ENCODE measurements at places on chromosomes 16 and 17. TPM values are rescaled to one million over a fixed set of nuclear protein-coding genes. Genes with fewer than 3 reads are reported as not detected.

DNA sequence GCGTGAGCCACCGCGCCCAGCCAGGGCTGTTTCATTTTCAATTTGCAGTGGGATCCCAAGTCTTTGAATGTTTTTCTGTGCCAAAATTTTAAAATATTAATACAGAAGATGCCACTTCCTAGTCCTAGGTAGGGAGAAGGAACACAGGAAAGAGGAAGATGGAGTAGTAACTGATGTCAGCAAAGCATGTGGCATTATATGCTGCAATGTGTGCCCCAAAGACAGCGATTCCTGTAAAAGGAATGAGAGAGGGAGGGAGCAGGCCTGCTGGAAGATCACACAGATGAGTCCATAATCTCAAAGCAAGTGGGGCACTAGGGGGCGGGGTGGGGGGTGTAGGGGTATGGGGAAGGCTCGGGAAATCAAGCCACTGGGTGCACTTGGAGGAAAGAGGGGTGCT is 23.4 kb upstream of the SSTR2 start:
- no peak for DNase-seq

- DNase-seq: no peak
These were observed 32.6 kb downstream of the RHOT1 start for GRCh38 chr17:32174889-32175288.

- peak; percentile 86 for DNase-seq
These were observed 18.4 kb downstream of the GJD3 start for GRCh38 chr17:40345994-40346764.

- no peak for DNase-seq
These were observed 8.8 kb upstream of the MPRIP start for GRCh38 chr17:17033466-17033865.

DNA sequence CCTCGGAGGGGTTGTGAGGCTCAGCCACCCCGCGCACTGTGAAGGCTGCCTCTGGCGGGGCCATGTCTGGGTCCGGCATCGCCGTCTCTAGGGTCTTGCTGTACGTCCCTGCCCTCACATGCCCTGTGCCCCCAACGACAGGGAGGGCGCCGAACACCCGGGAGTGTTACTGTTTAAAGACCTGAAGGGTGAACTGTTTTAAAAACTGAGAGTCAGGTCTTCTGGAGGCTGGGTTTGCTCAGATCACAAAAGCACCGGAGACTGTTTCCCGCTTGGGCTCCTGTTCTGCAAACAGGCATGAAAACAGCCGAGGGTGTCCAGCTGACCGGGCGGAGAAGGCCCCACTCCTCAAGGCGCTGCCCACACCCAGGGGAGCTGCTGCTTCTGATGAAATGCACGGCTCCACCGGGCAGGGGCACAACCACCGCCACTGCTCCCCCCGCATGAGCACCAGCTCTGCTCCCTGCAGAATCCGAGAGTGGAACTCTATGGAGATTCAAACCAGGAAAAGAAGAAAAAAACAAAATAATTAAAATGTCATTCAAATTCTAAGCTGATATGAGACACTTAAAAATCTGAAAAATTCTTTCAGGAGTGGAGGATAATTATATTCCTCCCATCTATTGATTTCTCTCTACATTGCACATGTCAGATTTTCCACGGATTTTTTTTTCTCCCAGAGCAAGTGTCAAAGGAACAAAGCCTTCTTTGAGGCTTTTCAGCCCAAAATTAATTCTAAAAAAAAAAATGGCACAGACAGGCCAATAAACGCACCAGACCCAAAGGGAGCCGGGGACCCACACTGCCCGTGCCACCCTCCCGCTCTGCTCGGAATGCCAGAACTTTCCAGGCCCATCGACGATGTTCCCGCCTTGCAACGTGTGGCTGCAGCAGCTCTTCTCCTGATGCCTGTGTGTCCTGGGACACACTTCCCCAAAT is 74.3 kb downstream of the LMF1 start:
- no peak for DNase-seq

GRCh38 chr17:79042421-79043190 is 18.6 kb downstream of the C1QTNF1 start:
- DNase-seq: peak; percentile 35

- DNase-seq: peak; percentile 32
These were observed 100.7 kb upstream of the AXIN2 start for GRCh38 chr17:65662196-65662595.

GRCh38 chr16:10868104-10868595 is 8.9 kb upstream of the CIITA start:
- DNase-seq: no peak

- DNase-seq: no peak
These were observed 2.9 kb upstream of the RNF213 start for GRCh38 chr17:80257716-80258213.

DNA sequence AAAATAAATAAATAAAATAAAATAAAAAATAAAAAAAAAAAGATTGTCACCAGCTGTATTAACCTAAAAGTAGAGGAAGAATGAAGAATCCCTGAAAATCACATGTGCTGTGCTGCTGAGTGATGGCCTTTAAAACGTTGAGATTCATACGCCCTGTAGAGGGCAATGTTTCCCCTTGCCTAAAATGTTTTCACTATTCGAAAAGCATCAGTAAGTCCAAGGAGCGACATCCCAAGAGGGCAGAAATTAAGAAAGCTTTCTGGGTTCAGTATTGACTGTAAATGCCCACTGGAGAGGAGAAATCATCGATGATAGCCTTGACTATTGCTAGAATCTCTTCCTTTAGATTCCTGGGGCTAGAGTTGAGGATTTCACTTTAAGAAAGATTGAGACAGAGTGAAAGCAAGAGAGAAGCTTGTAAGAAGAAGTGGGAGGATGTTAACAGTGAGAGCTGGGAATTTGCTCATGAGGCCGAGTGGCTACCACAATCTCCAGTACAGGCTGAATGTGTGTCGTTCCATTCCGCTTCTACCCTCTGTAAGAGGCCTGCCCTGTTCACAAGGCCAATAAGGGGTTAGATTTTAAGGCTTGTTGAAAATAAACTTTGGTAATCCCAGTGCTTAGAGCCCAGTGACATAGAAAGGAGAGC is 170.8 kb upstream of the FAM20A start:
- DNase-seq: peak; percentile 68

DNA sequence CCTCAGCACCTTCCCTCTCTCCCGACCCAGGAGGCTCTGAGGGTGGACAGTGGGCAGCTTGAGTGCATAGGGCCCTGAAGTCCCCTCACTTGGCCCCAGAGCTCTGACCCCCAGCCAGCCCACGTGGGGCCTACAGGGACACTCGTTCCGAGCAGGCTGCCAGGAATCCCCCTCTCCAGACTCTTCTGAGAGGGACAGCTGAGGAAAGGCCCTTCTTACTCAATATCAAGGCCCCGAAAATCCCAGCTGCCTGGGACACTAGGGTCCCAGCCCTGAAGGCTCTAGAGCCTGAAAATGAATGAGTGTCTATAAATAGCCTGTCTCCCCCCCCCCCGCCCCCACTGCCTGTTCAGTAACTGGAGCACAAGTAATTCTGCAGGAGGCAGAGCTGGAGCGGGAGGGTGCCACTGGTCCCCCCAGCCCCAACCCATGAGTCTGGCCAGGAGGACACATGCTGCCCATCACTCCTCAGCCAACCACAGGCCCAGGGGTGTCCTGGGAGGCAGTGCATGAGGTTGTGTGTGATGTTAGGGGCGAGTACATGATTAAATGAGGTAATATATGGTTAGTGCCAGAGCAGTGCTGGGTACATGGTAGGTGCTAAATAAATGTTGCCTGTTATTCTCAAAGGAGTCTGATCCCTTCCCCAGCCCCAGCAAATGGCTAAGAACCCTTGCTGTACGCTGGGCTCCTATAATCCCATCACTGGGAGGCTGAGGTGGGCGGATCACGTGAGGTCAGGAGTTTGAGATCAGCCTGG is 11.6 kb downstream of the ADAM11 start:
- no peak for DNase-seq

DNA sequence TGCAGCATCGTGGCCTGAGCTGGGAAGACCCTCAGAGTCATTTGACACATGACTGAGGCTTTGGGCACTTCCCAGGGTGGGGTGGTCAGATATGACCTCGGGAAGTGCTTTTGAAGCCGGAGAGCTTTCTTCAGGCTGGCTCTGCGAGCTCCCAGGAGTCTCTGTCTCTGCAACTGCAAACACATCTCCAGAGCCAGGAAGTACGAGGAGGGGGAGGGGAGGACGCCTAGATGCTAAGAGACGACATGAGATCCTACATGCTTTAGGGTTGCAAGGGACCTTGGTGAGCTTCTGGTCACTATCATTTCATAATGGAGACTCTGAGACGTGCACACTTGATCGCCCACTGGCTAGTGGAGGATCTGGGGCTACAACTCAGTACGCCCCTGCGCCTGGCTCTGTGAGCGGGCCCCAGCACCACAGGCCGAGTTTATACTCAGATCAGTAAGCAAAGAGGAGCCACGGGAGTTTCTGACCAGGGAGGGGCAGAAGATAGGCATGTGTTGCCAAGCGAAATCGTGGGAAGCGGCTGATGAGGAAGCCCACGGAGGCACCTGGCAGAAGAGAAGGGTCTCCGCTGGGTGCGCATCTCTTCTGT is 527 bp upstream of the MGAT5B start:
- no peak for DNase-seq

DNA sequence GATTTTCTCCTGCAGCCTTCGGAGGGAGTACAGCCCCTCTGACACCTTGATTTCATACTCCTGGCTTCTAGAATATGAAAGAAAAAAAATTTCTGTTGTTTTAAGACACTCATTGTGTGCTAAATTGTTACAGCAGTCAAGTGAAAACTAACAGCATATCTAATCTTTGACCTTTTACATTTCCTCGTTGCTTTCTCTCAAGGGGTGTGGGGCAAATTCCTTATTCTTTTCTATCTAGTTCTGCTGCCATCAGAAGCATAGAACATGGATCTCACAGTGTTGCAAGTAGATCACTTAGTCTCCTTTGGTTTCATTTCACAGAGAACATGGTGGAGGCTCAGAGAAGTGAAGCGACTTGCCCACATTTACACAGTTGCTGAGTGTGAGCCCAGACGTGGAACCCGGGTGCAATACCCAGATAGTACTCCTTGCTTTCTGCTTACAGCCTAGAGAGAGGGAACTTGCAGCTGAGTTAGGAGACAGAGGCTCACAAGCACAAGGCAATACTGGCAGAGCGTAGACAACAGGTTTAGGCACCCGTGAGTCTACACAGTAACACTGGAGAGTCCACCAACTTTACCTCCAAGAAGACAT is 28.7 kb upstream of the MMD start:
- DNase-seq: no peak

GRCh38 chr17:51398128-51398525 is 137.8 kb downstream of the UTP18 start:
- no peak for DNase-seq

- no peak for DNase-seq
These were observed 4.9 kb downstream of the FOXC2 start for GRCh38 chr16:86571530-86571915.

DNA sequence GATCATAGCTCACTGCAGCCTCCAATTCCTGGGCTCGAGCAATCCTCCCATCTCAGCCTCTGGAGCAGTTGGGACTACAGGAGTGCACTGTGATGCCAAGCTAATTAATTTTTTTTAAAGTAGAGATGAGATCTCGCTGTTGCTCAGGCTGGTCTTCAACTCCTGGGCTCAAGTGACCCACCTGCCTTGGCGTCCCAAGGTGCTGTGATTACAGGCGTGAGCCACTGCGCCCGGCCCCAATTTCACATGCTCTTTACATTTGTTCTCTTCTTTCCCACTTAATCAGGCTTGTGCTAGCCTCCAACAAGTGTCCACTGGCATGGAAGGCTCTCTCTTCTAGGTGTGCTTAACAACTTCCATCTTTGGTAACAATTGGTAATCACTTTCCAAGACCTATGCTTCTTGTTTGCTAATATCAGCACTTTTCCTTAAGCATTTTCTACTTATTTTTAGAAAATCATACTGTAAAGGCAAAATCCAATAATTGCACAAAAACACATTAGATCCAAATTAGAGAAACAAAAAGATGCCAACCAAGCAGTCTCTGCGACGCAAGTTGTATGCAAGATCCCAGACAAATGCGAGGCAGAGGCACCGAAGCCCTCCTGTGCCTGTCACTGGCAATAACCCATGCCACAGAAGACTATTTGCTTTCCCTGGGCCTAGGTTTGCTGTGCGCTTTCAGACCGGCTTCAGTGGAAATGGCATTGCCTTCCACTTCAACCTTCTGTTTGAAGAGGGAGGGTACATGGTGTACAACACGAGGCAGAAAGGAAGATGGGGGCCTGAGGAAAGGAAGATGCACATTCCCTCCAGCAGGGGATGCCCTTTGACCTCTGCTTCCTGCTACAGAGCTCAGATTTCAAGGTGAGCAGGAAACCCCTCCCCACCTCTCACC is 52.6 kb downstream of the NOS2 start:
- DNase-seq: no peak

DNA sequence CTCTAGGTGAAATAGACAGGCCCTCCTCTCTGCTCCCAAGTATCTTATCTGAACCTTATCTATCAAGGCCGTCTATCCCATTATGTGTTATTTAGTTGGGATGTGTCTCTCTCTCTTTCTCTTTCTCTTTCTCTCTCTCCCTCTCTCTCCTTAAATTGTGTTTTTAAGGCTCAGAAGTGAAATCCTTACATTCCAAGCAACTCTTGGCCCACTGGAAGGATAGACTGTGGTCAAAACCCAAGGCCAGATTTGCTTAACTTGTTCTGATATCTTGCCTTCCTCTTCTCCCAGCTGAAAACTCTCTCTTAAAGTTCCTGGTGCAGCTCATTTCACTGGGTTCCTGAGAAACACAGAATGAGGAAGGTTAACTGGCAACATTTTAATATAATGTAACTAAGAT is 14.7 kb downstream of the CDRT4 start:
- DNase-seq: no peak

- DNase-seq: no peak
These were observed 19.0 kb downstream of the MEAK7 start for GRCh38 chr16:84485255-84486010.

DNA sequence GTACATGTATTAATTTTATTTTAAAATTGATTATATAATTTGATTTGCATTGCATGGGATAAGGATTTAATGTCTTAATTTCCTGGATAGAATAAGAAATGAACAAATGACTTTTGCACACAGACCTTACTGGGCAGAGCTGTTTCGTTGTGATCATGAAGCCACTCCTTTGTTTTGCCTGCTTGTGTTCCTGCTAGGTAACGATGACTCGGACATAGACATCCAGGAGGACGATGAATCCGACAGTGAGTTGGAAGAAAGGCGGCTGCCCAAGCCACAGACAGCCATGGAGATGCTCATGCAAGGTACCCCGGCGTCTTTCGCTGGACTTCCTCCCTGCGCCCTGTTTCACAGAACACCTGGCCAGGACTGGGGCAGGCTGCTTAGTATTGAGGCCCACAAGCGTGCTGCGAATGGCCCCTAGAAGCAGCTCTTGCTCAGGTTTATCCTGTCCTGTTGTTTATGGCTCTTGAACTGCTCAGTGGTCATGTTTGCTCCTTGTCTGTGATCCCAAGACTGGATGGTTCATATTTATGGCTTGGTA is 29.6 kb downstream of the CLUAP1 start:
- no peak for DNase-seq

- no peak for DNase-seq
These were observed 1.2 kb upstream of the HSF4 start for GRCh38 chr16:67163164-67163998.

- no peak for DNase-seq
These were observed 5.2 kb upstream of the MRPL38 start for GRCh38 chr17:75909812-75910274.

GRCh38 chr16:14278749-14279148 is 207.6 kb downstream of the MRTFB start:
- DNase-seq: no peak

CDH1 gene
- not detected for total RNA-seq

SLC35G6 gene
- total RNA-seq: not detected

SRRM2 gene
- total RNA-seq: 66.8 TPM

THRA gene
- total RNA-seq: 22.3 TPM

DNAH2 gene
- total RNA-seq: not detected

OR1A1 gene
- total RNA-seq: not detected

IL34 gene
- 4.1 TPM for total RNA-seq

TCAP gene
- total RNA-seq: 0.40 TPM

ARHGDIG gene
- not detected for total RNA-seq

ASB16 gene
- not detected for total RNA-seq

TMEM95 gene
- not detected for total RNA-seq

CDH5 gene
- not detected for total RNA-seq
